IPS DF 6.9 (cell line): ENCODE measurements at places on chromosomes 2 and 18.

DNA sequence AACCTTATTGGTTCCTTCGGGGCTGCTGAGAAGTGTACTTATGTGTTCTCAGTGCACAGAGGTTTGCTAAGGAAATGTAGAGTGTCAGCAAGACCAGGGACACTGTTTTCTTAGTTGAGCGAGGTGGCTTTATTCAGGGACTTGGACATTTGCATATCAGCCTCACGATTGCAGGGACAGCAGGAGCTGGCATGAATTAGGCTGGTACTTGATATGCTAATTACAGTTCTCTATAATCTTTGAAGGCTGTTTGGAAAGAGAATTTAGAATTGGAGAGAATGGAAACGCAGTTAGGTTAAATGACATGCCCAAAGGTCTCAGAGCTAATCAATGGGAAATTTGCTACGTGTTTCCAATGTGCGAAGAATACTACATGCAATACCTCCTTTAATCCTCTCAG, 18.7 kb upstream of the MTCL1 start:
- DNase-seq, result no peak

DNA sequence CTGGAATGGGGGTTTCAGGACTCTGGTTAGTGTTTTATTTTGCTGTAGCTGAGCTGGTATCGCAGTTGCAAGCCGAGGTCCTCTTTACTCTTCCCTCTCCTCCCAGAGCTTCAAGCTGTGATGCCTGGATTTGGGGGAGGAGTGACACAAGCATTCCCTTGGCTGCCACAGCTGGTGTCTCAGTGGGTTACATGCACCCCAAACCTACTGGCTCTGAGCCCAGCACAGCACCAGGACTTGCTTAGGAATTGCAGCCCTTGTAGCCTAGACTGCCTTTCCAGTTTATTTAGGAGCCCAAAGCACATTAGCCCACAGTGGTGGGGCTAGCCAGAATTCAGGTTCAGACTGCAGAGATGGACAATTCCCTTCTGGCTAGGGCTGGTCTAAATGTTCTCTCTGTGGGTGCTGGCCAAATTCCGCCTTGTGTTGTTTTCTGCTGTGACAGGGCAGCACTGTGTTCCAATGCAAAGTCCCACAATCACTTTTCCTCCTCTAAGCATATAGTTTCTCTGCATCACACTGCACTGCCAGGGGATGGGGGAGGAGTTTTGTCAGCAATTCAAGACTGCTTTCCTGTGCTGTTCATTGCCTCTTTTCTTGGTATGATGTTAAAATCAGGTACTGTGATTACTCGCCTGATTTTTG, 122.8 kb downstream of the SLC4A10 start:
- DNase-seq, result no peak

GRCh38 chr18:33761363-33761762, 183.3 kb downstream of the ASXL3 start:
- no peak for DNase-seq

- DNase-seq, result no peak
These were observed 47.2 kb downstream of the HK2 start for GRCh38 chr2:74881176-74881575.

DNA sequence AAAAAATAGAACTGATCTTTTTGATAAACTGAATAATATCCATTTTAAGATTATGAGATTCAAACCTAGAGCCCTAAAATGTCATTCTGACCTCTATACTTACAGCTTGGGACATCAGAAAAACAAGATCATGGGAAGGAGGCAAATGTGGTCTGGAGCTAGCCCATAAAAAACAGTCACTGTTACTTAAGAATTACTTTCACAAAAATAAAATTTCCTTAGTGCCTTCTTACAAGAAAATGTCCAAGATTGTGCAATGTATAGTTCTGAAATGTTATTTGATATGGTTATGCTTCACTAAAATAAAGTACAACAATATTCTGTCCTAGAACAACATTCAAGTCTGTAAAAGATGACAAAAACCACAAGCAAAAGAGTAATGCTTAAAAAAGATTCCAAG, 247.6 kb downstream of the DYM start:
- no peak for DNase-seq

DNA sequence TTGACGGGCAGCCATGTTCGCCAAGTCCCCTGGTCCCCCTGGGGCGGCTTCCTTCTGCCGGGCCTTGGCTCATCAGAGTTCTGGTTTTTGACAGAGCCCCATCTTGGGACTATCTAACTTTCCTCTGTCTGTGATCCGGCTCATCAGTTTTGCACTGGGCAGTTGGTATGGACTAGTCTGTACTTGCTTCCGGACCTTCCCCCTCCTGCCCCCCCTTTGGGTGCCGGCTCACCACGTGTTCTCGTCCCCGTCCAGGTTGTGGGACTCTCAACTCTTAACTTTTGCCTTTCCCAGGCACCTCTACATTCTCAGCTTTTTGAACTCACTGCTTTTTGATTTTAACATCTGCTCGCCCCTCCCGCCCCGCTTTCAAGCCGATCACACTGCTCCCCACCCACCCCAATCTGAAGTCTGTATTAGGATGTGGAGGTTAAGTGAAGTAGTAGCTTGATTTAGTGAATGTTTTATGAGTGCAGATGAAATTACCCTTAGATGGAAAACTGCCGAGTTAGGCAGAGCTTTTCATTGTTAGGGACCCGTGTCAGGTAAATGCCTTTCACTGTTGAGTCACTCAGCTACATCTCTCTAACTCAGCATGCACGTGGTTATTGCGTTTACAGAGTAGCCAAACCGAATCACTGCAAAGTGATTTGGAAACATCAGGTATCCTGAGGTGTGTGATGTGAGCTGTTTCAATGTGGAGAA, 874 bp downstream of the WDR43 start:
- no peak for DNase-seq

DNA sequence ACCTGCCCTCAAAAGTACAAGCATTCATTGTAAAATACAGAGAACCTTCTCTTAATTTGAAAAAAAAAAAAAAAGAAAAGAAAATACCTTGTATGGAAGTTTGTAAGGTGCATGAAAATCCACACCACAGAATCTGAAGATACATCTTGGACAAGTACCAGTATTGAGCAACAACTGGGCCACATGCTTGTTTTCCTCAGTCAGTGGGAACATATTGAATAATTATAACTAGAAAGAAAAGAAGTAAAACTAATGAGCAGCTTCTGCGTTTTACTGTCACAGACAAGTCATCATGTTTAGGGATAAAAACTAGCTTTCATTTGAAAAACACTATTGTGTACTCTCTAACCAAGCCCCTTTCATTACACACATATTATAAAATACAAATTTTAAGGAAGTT, 5.8 kb upstream of the PEX13 start:
- no peak for DNase-seq

GRCh38 chr18:34358923-34359322, 134.2 kb upstream of the NOL4 start:
- no peak for DNase-seq

- DNase-seq, result no peak
These were observed 99.6 kb downstream of the PRPF40A start for GRCh38 chr2:152617456-152618192.

- no peak for DNase-seq
These were observed 40.9 kb upstream of the LAPTM4A start for GRCh38 chr2:20092226-20092900.

DNA sequence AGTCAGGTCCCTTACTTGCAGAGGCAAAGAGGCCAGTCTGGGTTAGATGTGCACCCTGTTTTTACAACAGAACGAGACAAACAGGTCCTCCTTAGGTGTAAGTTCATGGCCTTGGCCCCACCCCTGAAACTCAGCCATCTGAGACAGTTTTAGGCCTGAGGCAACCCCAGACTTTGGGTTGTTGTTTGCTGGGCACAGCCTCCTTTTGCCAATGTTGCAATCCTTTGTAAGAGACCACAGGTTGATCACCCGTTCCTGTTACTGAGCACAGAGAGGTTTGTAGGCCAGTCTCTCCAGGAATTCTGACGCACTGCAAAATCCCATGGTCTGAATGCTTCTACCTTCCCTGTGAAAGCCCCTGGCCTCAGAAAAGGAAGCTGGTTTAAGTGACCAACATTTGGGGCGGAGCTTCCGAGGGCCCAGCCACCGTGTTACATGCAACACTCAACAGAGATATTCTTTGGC, 15.5 kb upstream of the IL1RN start:
- DNase-seq, result no peak

DNA sequence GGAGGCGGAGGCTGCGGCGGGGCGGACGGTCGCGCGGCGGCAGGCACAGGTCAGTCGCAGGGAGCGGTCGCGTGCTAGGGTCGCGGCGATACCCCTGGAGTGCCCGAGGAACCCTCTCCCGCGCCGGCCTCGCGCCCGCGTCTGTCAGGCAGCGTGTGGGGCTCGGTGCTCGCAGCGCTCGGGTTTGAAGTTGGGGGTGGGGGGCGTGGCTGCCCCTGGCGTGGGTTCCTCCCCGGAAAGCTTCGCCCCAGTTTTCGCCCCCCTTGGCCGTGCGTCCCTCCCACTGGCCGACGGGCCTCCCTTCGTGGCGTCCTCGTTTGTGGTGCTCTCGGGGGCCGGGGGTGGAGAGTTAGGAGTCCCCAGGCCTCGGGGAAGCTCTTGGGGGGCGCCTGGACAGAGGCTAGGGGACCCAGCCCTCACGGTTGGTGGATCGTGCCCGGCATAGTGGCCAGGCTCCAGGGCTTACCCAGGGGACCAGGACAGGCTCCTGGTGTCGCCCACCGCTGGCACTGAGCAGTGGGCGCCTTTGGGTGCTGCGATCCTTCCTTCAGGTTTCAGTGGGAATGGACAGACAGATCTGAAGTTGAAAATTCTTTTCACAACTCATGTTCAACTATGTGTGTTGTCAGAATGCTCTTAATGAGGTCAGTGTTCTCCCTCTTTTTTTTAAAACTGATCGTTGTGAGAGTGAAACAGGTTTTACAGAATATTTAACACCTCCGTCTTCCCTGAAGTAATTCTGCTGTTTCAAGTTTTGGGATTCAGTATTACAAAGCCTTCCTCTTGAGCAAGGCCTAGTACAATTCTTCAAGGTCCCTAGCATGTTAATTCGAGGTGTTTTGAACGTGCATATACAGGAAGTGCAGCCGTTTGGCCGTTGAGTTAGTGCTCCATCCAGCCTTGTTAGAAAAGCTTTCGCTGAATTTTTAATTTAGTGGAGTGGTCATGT, 604 bp downstream of the RALBP1 start:
- DNase-seq, result no peak

GRCh38 chr18:24010673-24011072, 3.9 kb upstream of the TTC39C start:
- no peak for DNase-seq

DNA sequence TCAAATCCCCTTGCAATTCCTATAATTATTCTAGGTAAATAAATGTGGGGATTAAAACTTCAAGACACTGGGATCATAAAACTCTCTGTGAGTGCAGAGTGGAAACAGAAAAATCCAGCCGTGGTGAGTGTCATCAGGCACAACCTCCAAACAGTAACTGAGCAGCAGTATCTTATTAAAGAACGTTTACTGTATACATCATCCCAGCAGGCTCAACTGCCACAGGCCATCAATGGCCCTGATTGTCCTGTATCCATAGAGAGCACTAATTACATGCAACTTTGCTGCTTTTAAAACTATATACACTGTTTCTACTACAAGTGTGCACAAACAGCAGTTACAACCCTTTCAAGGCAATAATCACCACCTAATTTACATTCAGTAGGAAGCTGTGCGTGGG, 23.9 kb downstream of the GAREM1 start:
- no peak for DNase-seq

- DNase-seq, result no peak
These were observed 119.0 kb upstream of the SNTG2 start for GRCh38 chr2:831622-832021.
